ENCODE measurements at places on chromosomes 12 and 14. TPM values are rescaled to one million over a fixed set of nuclear protein-coding genes. Genes with fewer than 3 reads are reported as not detected.

The EGLN3 gene
- total RNA-seq: 8.3 TPM

The MGP gene
- total RNA-seq: not detected

The ACVRL1 gene
- 1.00 TPM for total RNA-seq

The CCDC197 gene
- not detected for total RNA-seq

The FKBP3 gene
- total RNA-seq: 25.1 TPM

The SPPL3 gene
- total RNA-seq: 9.3 TPM

The HVCN1 gene
- total RNA-seq: 0.77 TPM

The ABCD2 gene
- under 0.01 TPM for total RNA-seq

The MMP19 gene
- total RNA-seq: 0.73 TPM

The ZNF26 gene
- total RNA-seq: 15.0 TPM
